ENCODE measurements at places on chromosomes 4 and X.

DNA sequence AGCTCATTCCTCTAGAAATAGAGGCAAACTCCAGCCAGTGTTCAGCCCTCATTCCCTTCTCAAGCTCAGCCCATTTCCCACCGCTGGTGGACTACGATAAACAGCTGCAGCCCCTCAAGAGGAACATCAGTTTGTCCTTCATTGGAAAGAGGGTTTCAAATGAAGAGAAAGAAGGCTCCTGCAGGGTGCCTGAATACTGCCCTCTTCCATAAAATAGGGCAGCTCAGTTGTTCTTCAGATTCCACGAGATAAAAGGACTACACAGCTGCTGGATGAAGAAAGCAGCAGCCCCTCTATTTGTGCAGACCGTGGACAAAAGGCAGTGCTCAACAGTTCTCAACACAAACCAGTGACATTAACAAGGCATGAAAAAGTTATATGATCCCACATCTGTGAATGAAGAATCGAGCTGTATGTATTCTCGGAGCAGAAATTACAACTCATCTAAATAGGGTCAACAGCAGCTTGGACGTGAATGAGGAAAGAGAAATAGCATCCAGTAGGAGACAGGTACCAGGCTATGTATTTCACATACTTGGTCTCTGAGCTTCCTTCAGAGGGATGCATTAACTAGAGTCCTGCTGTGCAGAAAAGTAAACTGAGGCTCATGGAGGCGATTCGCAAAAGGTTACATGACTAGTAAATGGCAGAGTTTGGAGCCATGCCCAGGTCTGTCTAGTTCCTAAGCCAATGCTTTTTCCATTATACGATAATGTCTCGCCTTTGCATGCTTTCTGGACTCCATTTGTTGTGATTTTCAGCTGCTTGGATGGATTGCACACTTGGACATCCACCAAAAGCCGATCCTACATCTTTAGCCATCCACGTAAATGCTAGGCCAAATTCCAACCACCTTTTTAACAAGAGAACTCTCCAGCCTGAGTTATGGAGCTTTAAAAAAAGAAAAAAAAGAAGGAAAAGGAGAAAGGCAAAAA, 301.2 kb upstream of the PPARGC1A start:
- no peak for DNase-seq

GRCh38 chr4:123478859-123479345, 82.3 kb downstream of the SPRY1 start:
- no peak for DNase-seq

DNA sequence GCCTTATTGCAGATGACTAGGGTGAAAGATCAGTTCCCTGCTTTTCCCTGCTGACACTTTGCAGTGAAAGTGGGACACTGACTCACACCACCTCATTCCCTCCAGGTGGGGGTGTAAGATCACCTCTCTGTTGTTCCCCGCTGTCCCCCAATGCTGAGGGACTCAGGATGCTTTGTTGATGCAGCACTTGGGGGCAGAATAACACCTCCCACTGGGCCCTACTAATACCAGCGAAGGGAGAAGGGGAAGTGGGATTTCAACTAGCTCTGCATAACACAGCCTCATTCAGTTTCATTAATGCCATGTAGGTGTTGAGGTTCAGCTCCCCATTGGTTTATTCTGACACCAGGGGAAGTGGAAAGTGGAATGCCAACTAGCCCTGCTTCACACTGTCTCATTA, 43.6 kb upstream of the IL1RAPL2 start:
- DNase-seq = no peak

- no peak for DNase-seq
These were observed 43.9 kb downstream of the RASSF6 start for GRCh38 chr4:73576381-73576780.

- no peak for DNase-seq
These were observed 17.8 kb upstream of the TBC1D19 start for GRCh38 chr4:26566133-26566532.

DNA sequence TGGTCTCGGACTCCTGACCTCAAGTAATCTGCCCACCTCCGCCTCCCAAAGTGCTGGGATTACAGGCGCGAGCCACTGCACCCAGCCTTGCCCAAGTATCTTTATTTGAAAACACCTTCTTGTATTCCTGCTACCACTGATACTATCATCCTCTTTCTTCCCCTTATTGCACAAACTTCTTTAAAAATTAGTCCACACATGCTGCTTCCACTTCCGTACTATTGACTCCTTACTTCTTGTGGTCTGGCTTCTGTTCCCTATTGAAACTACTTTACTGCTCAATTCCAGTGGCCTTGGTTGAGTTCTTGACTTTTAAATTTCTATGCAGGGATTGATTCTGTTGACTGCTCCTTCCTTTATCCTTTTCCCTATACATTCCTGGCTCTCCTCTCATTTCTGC, 38.8 kb downstream of the MTM1 start:
- no peak for DNase-seq

DNA sequence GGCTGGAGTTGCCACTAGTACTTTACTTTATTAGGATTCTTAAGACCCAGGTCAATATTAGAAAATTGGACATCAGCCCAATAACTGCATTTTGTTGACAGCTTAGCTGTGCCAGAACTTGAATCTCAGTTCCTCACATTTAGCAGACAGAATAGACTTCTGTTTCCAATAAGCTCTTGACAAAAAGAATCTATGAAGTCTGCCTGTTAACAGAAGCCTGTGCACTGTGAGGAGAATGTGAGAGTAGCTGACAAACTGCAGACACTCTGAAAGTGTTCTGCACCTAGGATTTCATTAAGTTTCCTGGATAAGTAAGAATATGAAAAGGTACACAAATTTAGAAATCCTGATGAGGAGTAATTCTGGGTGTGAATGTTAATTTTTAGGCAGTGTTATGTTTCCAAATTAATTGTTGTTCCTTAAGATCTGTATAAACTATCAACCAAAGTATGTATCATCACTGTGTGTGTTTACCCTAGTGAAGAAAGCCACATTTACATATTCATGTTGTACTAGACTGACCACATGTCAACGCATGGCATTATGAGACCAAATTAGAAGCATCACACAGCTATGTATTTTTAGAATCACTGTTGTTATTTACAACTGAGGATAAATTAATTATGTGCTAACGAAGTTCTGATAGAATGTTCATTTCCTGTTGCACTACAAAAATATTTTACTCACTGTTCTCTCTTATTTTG, 756.4 kb upstream of the IGFBP7 start:
- DNase-seq = no peak
